ENCODE measurements at places on chromosomes 1 and 21. TPM values are rescaled to one million over a fixed set of nuclear protein-coding genes. Genes with fewer than 3 reads are reported as not detected.

DNA sequence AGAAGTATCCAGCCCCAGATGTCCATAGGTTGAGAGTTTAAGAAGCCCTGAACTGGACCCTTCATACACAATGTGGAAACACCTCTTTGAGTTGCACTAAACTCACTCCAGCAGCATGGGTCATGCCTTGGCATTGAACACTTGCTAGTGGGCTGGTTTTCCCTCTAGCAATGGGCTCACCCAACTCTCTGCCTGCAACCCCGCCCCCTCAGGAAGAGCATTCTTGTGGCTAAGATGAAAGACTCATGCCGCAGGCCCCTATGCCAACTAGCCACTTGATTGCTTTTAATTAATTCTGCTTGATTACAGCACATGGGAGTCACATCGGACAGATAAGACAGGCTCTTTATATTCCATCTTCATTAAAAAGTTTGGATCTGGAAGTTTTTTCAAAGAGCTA, 136.5 kb upstream of the GJB5 start:
- no peak for DNase-seq

DNA sequence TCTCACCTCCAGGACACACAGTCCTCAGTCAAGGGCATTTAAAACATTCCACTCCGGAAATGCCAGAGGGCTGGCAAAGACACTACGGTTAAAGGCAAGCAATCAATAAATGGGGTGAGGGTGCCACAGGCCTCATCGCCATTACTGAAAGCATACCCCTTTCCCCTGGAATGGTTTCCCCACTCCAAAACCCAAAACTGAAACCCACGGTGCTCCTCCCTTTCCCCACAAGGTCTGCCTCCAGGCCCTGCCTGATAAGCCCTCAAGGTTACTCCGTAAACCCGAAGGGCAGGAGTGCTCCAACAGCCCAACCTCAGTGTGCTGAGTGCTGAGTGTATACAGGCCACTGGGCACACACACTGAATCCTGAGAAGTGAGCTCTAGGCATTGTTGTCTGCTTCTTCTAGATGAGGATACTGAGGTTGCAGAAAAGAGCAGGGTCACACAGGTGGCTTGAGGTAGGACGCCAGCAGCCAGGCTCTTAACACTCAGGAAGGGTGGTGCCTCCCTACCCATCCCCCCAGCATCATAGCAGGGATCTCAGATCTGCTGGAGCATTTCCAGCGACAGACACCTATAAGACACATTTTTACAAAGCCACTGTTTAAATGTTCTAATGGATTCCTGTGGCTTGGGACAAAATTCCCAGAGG, 29.0 kb downstream of the SSBP3 start:
- DNase-seq = no peak

- DNase-seq = no peak
Measured at GRCh38 chr1:44002606-44003157, 11.3 kb downstream of the CCDC24 start.

- no peak for DNase-seq
Measured at GRCh38 chr1:96643519-96643918, 78.1 kb upstream of the PTBP2 start.

GRCh38 chr1:233569636-233570035, 44.3 kb upstream of the KCNK1 start:
- DNase-seq = no peak

DNA sequence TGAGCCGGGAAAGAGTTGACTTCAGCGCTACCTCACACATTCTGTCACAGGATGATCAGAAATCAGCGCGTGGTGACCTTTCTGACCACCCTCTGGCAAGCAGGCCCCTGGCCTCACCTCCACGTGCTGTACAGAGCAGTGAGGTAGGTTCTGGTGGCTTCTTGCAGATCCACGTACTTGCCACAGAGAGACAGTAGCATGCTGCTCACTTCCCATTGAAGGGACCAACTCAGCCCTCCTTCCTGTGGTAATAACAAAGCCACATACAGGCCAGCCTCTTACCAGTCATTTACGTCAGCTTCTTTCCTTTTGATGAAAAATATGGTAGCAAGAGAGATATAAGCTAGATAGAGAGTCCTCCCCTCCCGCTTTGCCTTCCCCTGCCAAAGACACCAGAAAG, 200.7 kb downstream of the CHRM3 start:
- DNase-seq = no peak

- no peak for DNase-seq
Measured at GRCh38 chr1:66916320-66916719, 8.3 kb downstream of the DNAI4 start.

DNA sequence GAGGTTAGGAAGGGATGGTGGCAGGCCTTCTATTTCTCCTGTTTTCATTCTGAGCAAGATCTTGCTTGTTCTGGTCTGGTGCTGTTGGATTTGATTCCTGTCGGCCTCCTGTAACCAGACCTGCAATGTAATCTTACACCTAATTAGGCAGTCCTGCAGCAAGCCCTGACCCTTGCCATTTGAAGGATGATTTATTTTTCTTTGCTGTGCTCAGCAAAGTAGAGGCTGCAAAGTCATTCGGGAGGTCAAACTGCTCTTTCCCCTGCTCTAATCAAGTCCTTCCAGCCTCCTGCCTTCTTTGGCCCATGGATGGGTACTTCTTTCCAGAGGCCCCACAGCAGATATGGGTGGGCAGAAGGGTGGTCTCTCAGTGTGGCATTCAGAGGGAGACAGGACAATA, 417.7 kb upstream of the USP24 start:
- DNase-seq = no peak

- DNase-seq = no peak
Measured at GRCh38 chr1:7634546-7635240, 136.4 kb upstream of the VAMP3 start.

GRCh38 chr1:208054485-208054884, 143.6 kb upstream of the CD34 start:
- DNase-seq = no peak

DNA sequence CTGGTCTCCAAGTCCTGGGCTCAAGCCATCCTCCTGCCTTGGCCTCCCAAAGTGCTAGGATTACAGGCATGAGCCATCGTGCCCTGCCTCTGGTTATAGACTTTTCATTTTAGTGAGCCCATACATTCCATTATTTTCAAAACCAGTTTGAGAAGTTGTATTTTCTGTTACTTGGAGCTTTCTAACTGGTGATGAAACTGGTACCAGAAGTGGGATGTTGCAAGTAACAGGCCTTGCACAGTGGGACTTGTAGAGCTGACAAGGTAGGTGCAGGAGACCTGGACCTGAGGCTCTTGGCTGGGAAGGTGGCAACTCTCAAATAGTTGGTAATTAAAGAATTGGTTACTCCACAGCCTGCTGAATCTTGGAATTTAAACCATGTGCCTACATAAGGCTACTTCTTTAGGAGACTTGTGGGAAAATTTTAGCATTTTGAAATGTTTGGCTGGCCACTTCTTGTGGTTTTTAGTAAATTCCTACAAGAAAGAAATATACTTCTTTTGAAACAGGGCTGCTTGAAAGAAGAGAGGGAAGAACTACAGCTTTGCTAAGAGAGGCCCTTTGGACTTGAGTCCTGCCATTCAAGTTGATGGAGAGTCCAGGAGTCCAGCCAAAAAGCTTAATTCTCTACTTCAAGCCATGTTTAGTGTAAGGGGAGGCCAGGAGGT, 9.8 kb upstream of the ALPL start:
- DNase-seq = no peak

GRCh38 chr1:50975436-50975835, 5.4 kb downstream of the CDKN2C start:
- DNase-seq = no peak

- no peak for DNase-seq
Measured at GRCh38 chr1:223175032-223175431, 32.0 kb upstream of the TLR5 start.

DNA sequence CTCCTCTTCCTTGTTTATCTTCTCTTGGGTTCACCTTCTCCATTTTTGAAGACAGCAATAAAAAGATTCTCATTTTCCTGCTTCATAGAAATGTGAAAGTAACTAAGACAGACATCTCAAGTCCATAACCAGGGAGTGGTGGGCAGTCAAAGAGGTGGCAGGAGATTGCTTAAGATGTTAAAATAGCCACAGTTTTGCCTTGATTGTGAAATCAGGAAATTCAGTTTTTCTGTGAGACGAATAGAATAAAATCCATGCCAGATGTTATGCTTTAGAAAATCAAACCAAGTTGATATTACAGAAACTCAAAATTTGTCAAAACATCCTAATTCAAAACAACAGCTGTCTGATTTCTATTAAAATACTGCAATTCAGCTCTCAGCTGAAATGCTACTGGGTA, 57.2 kb downstream of the TNN start:
- no peak for DNase-seq

- DNase-seq = no peak
Measured at GRCh38 chr1:223748773-223749733, 36.7 kb downstream of the CAPN2 start.

DNA sequence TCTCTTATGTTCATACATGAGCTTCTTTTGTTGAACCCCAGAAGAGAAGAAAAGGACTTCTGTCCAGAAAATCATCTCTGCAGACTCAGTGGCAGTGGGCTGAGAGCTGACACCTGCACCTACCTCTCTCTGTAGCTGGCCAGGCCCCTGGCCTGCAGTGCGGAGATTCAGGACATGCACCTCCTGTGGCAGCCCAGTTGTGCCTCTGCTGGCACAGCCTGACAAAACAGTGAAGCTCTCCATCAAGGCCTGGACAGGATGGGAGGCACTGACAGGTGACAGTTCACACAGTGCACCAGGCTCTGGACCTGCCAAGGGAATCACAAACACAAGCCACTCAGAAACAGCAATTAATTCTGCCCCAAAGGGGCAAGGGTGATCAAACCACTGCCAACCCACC, 88.8 kb downstream of the TGFBR3 start:
- no peak for DNase-seq

GRCh38 chr1:226618380-226618779, 69.8 kb downstream of the STUM start:
- DNase-seq = no peak

- no peak for DNase-seq
Measured at GRCh38 chr1:238562341-238562740, 671.6 kb upstream of the ZP4 start.

DNA sequence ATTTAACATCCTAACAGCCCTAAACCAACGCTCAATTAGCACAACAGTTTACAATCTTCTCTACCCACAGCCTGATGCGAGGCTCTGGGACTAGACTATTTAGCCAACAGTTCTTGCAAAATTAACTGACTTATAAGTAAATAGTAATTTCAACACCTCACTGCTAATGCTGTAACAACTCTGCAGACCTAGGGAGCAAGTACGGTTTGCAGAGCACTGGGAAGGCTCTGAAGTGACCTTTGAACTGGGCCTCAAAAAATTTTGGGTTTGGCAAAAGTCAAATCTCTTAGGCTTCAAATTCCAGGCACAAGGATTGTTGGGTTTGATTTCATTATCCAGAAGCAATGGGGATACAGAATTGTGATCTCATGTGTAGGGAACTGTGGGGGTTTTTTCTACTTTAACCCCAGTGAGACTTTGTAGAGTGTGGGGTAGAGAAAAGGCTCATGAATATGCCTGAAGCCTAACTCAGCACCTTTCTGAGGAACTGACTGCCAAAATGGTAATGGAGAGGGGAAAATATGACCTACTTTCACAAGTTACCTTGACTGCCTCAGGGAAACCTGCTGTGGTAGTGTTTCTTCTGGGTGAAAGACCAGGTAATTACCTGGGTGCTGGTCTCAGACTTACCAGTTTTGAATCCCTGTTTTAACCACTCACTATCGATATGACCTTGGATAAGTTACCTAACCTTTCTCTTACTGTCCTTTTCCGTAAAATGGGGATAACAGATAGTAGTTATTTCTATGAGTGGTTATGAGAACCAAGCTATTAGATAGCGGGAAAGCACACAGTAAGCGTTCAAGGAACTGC, 889 bp upstream of the TXLNA start:
- DNase-seq = no peak

- DNase-seq = no peak
Measured at GRCh38 chr1:79197421-79197820, 190.9 kb upstream of the ADGRL4 start.

DNA sequence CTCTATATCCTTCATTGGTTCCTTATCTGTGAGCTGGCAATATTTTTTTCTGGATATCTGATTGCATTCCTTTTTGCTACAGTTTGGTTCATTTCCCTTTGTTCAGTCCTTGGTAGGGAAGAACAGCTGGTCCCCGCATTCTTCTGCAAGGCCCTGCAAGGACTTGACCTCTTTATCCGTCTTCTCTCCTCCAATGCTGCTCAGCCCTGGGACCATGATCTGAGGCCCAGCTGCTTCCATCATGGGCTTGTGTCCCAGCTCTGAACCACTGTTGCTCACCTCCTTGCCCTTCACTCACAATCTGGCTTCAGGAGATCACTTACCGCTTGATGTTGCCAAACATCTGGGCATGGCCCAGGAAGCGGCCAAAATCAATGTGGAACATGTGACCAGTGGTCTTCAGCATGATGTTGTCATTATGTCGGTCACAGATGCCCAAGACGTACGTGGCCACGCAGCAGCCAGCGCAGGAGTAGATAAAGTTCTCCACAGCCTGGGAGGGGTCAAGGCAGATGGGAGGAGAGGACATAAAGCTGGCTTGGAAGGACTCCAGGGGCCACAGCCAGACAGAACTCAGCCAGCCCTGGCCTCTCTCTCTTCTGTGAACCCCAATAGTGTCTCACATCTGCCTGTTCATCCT, 22.6 kb upstream of the PPP1R15B start:
- no peak for DNase-seq

DNA sequence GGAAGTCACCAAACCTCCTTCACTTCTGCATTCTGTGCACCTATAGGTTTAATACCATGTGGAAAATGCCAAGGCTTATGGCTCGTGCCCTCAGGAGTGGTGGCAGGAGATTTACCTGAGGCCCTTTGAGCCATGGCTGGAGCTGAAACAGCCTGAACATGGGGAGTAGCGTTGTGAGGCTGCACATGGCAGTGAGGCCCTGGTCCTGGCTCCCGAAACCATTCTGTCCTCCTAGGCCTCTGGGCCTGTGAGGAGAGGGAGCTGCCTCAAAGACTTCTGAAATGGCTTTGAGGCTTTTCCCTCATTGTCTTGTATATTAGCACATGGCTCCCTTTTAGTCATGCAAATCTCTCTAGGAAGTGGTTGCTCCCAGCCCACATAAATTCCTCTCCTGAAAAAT, 20.6 kb downstream of the PTGFR start:
- no peak for DNase-seq

GRCh38 chr1:55472784-55473183, 257.6 kb upstream of the USP24 start:
- DNase-seq = no peak

The PCP4 gene
- total RNA-seq = 14.2 TPM

The RNU1-1 gene
- total RNA-seq = under 0.01 TPM

The RCSD1 gene
- 16.0 TPM for total RNA-seq

The CIART gene
- 2.4 TPM for total RNA-seq

The TARDBP gene
- 108 TPM for total RNA-seq

The GPR153 gene
- total RNA-seq = 12.2 TPM

The FNDC10 gene
- 0.58 TPM for total RNA-seq

The IFI44 gene
- 49.8 TPM for total RNA-seq

The SLC44A5 gene
- total RNA-seq = 5.9 TPM

The PIGR gene
- 27.5 TPM for total RNA-seq

The S1PR1 gene
- 32.6 TPM for total RNA-seq

The LIPI gene
- total RNA-seq = not detected

The KCNE1 gene
- total RNA-seq = 0.11 TPM
